ENCODE measurements at places on chromosomes 5 and 9.

DNA sequence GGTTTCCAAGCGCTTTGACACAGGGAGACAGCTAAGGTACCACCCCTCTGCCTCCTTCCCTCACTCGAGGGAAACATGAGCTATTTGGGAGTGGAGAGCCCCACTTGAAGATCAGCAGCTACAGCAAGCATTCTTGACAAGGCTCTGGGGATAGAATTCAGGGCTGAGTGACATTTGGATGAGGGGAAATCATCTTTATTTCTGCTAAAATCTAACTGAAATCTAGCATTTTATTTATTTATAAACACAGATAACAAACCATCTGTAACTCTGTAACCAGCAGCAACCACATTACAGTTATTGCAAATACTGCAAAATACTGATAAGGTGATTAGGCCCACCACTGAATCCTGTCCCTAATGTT, 22.4 kb downstream of the RNF130 start:
- DNase-seq: no peak

DNA sequence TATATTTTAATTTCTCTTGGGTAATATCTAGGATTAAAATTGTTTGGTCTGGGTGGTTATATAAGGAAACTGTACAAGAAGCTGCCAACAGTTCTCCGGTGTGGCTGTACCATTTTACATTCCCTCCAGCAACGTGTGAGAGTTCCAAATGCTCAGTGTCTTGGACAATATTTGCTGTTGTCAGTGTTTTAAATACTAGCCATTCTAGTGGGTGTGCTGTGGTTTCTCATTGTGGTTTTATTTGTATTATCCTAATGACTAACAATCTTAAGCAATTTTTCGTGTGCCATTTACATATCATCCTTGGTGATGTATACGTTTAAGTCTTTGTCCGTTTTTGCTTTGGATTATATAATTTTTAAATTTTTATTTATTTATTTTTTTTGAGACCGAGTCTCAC, 34.0 kb downstream of the TNFSF15 start:
- DNase-seq: no peak

DNA sequence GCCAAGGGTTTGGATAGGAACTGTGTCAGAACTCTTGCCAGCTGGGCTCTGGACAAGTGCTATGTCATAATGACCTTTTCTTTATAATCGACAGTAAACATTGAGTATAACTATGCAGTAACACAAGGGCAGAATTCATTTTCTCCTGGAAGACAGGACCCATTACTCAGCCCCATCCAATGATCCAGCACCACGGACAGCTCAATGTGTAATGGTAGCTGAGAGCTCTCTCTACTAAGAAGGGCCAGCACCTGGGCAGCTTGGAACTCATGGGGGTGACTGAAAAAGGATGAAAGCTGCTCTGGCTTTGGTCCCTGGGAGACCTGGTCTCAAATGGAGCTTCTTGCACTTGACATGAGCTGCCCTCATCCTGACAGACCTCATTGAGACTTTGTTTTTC, 347.8 kb downstream of the TRIM32 start:
- DNase-seq: peak; percentile 46

DNA sequence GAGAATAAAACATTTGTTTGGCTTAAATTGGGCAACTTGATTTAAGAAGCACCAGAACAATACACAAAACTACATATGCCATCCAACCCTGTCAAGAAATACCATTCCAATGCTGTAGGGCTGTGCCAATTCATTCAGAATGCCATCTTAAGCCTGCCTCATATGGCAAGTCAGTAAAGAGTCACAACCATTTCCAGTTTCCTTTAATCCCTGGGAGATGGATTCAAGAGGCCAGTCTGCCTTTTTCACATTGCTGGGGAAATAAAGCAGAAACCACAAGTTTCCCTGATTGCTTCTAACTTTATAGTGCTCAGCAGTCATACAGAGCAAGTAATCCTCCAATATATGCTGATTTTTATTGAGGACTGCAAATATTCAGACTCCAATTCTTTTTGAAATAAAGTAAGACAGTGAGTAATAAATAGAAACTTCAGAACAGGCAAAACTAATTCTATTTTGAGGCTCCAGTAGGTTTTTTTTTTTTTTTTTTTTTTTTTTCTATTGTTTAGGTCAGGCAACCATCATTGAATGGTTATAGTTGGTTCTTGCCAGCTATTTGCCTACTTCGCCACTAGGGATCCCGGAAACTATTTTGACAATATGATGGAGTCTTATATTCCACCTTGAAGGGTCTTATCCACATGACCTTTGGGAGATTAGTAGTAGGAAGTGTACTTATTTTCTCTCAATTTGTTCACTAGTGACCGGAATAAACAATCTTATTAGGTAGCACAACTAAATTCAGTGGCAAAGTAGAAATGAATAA, 400.9 kb upstream of the MEF2C start:
- DNase-seq: peak; percentile 33

DNA sequence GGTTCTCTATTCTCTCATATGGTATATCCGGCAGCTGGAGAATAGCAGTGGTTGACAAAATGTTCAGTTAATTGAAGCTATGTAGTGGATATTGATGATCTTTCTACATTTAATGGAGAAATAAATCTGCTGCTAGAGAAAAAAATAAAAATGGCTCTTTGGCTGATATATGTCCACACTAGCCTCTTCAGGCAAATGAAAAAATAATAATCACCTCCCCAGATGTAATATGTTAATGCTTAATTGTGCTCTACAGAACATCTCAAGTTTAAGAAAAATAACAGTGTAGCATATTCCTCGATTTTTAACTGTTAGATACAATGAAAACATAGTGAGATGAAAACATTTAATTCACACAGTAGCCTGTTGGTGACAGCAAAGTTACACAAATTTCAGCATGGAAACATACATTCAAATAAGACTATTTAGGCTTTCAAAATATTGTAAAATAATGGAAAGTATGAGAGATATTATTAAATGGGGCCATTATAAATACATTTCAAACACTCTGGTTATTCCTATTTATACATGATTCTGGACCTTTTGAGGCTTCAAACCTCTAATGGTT, 543.0 kb downstream of the MAT2B start:
- DNase-seq: no peak

GRCh38 chr5:141208478-141208877, at the start of gene PCDHB12:
TSS of gene PCDHB12 (plus strand) at chr5:141208719. CDS start at chr5:141208908, 189 bp downstream.
- no peak for DNase-seq

DNA sequence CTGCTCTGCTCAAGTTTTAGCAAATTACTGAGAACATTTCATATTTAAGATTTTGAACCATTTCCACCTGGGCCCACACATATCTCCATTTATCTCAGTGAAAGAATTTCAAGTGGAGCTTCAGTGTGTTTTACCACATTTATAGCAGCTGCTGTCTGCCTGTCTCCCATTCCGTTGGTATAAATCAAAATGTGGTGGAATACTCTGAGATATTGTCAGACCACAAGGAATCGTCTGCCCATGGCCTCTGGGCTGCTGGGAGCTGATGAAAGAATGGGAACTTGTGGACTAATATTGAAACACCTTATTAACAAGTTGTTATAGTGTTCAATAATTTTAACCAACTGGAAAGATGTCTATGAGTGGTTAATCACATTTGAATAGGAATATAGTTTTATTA, 33.3 kb downstream of the MAST4 start:
- no peak for DNase-seq

DNA sequence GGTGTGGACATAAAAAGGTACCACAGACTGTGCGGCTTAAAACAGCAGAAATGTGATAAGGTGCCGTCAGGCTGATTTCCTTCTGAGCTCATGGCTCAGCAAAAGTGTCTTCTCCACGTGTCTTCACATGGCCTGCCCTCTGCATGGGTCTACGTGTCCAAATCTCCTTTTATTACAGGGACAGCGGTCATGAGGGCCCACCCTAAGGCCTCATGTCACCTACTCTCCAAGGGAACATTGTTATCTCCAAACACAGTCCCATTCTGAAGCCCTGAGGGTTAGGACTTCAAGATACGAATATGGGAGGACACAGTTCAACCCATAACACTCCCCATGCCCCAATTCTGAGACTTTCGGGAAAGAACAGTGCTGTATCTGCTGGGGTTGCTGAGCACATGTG, 35.2 kb downstream of the COL23A1 start:
- DNase-seq: no peak

GRCh38 chr9:117411547-117411946, 3.3 kb downstream of the ASTN2 start:
- DNase-seq: peak; percentile 56

DNA sequence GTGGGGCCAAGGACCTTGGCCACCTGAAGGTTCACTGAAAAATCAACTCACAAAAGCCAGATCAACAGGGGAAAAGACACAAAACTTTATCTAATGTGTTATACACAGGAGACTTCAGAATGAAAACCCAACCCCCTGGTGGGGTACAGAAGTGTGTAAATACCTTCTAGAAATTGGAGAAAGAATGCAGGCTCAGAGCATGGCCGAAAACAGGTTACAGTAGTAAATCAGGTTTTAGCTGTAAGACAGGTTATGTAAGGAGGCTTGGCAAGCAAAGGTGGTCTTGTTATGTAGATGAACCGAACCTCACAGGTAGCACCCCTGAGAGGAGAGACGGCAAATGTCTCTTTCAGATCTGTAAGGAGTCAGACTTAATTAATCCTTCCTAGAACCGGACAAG, 10.0 kb downstream of the CEMIP2 start:
- no peak for DNase-seq

DNA sequence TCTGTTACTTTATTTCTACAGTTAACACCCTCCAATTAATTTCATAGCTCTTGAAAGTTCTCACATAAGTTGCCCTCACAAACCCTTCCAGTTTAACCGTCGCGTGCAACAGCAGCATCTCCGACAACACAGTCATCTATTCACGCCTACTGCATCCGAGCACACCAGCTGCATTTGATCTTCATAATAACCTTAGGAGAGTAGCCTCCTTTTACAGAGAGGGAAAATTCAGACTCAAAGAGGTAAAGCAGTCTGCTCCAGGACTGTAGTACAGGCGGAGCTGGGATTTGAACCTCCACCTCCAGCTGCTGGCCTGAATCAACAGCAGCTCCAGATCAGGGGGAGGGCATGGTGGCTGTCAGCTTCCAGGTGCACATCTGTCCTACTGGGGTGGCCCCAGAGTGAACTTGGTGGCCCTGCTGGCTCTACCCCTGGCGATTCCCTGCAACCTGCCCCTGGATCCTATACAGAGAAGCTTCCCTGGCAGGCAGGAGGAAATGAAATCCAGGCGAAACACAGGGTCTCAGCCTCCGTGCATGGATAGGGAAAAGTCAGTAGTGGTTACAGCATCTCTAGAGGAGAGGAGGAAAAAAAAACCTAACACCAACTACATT, 71.6 kb upstream of the UNC5A start:
- DNase-seq: no peak

GRCh38 chr5:8517456-8517855, 648.5 kb downstream of the MTRR start:
- peak; percentile 25 for DNase-seq

GRCh38 chr9:3475300-3476020, 50.3 kb downstream of the RFX3 start:
- peak; percentile 45 for DNase-seq

DNA sequence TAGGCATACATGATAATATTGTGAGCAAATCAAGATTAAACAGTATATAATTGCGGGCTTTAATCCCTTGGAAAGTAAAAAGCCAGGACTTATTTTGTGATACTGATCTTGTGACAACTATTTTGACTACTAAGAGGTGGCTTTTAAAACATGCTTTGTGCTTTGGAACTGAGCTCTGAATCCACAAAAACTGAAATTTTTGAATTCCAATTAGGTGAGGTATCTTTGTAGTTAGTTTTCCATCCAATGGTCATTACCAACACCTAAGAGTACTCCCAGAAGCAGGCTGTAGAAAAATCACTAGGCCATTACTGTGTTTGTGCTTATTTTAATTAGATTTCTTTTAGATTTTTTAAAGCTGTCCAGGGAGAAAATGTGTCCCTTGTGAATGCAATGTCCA, 559.5 kb upstream of the WWC1 start:
- DNase-seq: peak; percentile 13

- DNase-seq: peak; percentile 44
Measured at GRCh38 chr9:136943291-136944211, 987 bp downstream of the FBXW5 start.

Measured in kidney tubule cell (primary cell).